ENCODE measurements at places on chromosomes 4 and X. TPM values are rescaled to one million over a fixed set of nuclear protein-coding genes. Genes with fewer than 3 reads are reported as not detected.

DNA sequence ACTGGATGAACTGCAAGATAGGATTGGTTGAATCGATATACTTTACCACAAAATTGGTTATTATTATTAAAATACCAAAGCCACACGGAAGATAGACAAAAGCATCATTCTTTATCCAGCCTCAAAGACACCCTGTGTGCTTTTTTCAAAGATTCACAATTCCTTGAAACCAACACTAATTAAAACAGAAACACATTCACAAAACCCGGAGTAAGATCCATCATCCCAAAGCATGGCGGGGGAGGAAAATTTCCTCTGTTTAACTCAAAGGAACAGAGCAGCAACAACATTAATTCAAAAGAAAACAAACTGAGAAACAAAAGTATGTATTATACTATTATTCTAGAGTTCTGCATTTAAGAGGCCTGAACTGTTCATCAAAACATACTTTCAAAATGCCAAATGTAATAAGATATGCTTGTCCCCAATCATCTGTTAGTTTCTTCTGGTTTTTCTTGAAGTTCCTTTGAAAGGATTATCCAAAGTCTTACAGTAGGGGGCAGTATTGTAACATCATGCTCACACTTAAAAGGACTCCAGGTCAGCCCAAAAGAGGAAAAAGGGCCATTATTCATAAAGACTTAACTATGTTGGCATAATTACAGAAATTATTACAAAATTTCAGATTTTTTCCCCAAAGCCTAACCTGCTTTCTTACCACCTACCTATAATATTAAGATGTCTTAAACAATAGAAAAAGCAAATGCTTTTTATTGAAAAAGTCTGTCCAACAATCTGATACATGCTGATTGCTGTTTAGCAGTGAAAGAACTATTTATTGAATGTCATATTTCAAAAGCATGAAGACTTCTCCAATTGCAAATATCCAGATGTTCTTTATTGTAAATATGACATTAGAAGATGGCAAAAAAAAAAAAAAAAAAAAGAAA, 168.7 kb downstream of the SCFD2 start:
- no peak for DNase-seq

DNA sequence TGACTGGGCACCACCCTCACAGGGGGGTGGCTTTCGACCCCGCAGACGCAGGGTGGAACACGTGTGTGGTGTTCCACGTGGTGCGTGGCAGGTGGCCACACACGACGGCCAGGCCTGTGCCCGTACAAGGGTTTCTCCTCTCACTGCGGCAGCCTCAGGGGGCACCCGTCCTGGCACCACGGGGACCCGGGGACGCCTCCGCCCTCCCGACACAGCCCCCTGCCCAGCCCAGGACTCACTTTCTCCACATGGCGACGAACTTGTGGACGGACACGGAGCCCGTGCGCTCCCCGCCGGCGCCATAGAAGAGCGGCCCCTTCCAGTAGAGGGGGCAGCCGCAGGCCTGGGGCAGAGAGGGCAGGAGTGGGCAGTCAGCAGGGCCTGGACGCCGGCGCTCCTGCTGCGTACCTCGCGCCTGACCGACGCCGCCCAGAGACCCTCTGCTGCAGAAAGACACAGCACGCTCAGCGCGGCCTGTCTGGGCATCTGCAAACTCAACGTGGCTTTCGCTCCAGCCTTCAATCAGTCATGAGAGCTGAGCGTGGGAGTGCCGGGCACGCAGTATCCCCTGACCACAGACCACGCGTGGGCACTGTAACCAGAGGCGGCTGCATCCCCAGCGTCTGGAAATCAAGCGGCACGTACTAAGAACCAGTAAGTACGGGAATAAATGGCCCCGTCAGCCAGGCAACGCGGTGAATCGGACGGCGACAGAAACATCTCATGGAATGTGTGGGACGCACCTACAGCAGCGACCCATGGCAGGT, 28.9 kb upstream of the GTPBP6 start:
- no peak for DNase-seq

DNA sequence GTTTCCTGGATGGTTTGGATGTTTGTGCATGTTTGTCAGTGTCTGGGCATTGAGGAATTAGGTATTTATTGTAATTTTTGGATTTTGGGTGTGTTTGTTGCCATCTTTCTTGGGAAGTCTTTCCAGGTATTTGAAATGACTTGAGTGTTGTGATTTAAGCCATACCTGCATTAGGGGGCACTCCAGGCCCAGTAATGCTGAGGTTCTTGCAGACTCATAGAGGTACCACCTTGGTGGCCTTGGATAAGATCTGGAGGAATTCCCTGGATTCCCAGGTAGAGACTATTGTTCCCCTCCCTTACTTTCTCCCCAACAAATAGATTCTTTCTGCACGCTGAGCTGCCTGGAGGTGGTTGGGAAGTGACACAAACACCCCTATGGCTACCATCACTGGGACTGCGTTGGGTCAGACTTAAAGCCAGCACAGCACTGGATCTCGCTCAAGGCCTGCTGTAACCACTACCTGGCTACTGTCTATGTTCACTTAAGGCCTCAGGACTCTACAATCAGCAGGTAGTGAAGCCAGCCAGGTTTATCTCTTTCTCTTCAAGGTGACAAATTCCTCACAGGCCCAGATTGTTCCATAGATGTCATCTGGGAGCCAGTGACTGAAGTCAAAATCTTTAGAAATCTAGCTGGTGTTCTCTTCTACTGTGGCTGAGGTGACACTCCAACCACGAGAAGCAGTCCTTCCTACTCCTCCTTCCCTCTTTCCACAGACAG, 643.6 kb downstream of the PDHA2 start:
- no peak for DNase-seq

GRCh38 chr4:53997898-53998297, 66.5 kb downstream of the CHIC2 start:
- no peak for DNase-seq

GRCh38 chrX:130083656-130084382, 26.5 kb downstream of the ELF4 start:
- DNase-seq: no peak

- no peak for DNase-seq
Measured at GRCh38 chrX:9902656-9903055, 64.5 kb upstream of the CLDN34 start.

GRCh38 chr4:41655177-41655576, 93.3 kb downstream of the PHOX2B start:
- DNase-seq: no peak

DNA sequence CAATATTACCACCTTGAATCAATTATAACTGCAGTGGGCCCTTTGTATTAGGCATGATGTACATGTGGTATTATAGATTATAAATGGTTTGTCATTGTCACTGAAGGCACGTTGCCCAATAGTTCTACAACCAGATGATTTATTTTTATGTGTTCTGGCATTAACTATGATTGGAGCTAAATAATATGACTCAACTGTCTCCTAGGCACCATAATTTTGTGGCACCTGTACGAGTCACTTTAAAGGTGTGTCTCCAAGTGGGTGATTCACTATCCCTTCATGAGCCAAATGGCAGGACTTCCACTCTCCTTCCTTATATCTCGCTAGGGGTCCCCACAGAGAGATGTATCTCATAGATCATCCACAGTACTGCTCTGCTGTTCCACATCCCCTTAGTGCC, 6.1 kb upstream of the SMPX start:
- no peak for DNase-seq

DNA sequence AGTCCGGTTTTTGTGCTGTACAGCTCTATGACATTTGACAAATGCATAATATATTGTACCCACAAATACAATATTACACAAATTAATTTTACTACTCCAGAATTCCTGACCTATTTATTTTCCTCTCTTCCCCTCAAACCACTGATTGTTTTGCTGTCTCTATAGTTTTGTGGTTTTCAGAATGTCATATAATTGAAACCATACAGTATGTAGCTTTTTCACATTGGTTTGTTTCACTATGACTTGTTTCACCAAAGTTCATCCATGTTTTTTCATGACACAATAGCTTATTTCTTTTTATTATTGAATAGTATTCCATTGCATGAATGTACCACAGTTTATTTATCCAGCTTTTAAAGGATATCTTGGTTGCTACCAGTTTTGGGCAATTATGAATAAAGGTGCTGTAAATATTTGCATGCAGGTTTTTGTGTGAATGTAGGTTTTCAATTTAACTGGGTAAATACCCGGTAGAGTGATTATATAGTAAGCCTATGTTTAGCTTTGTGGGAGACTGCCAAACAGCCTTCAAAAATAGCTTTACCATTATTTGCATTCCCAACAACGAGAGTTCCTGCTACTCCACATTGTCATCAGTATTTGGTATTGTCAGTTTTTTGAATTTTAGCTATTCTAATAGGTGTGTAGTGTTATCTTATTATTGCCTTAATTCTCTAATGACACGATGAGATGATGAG, 25.9 kb downstream of the RNF175 start:
- no peak for DNase-seq

- DNase-seq: no peak
Measured at GRCh38 chrX:71910643-71910985, at the start of gene NHSL2. TSS of gene NHSL2 (plus strand) at chrX:71910845.

- no peak for DNase-seq
Measured at GRCh38 chrX:7269991-7270390, 122.0 kb upstream of the PUDP start.

DNA sequence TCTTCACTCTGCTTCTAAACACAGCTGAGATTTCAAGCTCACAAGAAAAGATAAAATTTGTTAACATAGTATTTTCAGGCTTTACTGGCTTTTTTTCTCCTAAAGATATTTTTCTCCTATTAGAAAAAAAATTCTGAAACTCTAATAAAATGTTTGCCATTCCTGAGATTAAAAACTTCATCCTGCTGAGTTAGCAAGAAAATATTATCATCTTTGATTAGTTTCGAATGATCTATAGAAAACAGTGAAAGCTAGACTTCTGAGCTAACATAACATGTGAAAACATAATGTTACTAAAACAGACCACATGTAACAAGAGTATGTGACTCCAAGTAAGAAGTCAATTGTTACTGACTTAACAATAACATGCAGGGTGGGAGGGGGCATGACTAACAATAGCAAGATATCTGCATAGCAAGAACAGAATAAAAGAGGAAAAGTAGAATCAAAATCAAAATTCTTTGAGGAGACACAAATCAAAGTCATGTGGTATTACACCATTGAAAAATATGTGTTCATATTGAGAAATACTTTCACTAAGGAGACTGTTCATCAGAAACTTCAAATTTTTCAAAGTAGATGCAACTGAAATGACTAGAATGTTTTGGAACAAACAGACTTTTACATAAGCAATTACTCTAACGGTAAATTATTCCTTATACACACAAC, 14.5 kb downstream of the TBCK start:
- DNase-seq: no peak

DNA sequence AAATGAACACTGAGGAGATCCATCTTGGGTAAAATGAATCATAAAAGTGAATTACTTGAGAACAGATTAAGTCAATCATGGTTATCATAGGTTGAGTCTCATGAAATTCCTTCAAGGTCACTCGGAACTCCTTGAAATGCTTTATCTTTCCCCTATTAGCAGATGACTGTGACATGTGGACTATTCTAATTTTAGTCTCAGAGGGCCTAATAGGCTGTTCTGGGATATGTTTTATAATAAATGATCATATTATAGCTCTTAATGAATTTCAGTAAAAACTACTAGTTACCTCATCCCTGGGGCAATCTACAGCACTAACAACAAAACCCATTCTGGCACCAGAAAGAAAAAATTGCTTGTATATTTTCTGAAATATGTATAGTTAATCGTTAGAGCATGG, 44.7 kb downstream of the SPATA4 start:
- no peak for DNase-seq

- no peak for DNase-seq
Measured at GRCh38 chrX:40318801-40319200, 221.0 kb upstream of the BCOR start.

DNA sequence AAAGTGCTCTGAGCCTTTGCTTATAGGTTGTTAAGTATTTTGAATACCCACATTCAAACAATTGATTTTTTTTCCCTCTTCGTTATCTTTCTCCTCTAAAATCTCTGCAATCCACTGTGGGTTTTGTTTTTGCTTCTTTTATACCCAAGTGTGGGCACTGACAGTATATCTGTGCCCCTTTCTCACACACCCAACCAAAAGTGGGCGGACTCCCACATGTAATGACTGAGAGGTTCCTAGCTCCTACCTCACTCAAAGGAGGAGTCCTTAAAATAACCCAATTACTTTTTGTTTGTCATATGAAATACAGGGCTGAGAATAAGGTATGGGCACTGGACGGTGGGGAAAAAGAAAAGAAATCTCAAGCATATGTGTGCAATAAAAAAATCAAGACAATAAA, 51.7 kb downstream of the PPARGC1A start:
- DNase-seq: no peak

DNA sequence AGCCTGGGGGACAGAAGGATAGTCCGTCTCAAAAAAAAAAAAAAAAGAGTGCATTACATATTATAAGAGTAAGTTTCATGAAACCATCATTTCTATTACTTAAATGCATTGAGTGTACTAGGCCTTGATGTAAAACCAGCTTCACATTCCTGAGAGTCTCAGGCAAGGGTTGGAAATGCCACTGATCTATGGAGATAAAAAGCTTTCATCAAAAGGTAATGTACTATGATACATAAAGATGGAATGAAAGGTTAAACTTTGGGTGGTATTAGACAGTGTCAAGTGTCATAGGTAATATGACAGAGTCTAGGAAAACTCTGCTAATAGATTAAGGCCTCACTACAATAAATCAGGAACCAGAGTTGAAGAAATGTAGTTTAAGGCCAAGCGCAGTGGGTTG, 7.4 kb downstream of the CFAP97 start:
- no peak for DNase-seq

- no peak for DNase-seq
Measured at GRCh38 chr4:16461362-16461761, 235.1 kb upstream of the TAPT1 start.

DNA sequence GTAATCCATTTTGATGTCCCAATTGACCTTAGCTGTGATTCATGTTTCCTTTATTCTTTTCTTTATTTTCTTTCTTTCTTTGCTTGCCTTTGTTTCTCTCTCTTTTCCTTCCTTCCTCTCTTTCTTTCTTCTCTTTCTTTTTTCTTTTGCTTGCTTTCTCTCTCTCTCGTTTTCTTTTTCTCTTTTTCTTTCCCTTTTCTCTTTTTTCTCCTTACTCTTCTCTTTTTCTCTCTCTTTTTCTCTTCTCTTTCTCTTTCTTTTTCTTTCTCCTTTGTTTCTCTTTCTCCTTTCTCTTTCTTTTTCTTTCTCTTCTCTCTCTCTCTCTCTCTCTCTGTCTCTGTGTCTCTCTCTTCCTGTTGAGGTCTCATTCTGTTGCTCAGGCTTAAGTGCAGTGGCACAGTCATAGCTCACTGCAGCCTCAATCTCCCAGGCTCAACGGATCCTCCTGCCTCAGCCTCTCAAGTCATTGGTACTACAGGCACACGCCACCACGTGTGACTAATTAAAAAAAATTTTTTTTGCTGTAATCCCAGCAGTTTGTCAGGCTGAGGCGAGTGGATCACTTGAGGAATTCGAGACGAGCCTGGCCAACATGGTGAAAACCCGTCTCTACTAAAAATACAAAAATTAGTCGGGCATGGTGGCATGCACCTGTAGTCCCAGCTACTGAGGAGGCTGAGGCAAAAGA, 8.0 kb upstream of the DHRSX start:
- DNase-seq: no peak

The CT45A1 gene
- total RNA-seq: not detected

The RTL3 gene
- total RNA-seq: not detected

The JCHAIN gene
- total RNA-seq: 4.0 TPM

The POF1B gene
- 0.21 TPM for total RNA-seq

The ADGRA3 gene
- total RNA-seq: 2.2 TPM
